ENCODE measurements at places on chromosomes 3 and 15.

- DNase-seq: no peak
These were observed 55.8 kb downstream of the POLR2M start for GRCh38 chr15:57762302-57762701.

- no peak for DNase-seq
These were observed 110.0 kb upstream of the DLG1 start for GRCh38 chr3:197408177-197408957.

DNA sequence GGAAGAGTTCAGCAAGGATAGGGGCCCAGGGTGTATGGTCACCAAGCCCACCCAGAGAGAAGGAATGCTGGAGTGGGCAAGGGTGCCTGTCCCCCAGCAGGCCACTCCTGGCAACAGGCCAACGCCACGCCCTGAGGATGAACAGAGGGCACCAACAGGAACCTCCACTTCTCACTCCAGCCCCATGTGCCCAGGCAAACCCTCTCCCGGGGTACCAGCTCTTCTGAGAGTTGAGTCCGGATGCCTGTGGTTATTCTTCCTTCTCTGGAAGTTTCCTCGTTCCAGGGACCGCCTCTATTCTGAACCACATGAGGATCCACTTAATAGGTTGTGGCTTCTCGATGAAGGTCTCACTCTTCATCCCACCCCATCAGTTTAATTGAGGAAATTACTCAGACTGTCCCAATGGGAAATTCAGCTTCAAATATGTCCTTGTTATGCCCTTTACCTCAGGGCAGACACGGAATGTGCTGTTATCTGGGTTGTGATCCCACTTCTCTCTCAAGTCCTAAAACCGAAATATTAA lies 114.3 kb downstream of the LIPC start:
- DNase-seq: peak; percentile 24

DNA sequence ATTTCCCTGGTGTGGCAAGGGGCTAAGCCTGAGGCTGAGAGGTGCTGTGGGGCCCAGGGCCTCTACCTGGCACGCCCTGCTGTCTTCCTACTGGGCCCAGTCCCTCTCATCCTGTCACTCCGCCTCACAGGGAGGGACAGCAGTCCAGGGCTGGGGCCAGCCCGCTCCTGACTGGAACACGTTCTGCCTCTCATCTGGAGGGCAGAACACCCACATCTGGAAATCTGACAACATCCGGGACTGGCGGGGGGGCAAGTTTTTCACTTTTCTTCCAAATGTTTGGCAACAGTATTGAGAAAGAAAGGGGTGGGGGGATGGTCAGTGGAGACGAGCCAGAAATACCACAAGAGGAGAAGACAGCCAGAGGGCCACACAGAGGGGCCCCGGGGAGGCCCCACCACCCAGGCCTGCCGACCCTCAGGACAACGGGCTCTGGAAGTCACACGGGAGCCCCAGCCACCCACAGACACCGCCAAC lies 1.8 kb upstream of the MYL3 start:
- DNase-seq: no peak

DNA sequence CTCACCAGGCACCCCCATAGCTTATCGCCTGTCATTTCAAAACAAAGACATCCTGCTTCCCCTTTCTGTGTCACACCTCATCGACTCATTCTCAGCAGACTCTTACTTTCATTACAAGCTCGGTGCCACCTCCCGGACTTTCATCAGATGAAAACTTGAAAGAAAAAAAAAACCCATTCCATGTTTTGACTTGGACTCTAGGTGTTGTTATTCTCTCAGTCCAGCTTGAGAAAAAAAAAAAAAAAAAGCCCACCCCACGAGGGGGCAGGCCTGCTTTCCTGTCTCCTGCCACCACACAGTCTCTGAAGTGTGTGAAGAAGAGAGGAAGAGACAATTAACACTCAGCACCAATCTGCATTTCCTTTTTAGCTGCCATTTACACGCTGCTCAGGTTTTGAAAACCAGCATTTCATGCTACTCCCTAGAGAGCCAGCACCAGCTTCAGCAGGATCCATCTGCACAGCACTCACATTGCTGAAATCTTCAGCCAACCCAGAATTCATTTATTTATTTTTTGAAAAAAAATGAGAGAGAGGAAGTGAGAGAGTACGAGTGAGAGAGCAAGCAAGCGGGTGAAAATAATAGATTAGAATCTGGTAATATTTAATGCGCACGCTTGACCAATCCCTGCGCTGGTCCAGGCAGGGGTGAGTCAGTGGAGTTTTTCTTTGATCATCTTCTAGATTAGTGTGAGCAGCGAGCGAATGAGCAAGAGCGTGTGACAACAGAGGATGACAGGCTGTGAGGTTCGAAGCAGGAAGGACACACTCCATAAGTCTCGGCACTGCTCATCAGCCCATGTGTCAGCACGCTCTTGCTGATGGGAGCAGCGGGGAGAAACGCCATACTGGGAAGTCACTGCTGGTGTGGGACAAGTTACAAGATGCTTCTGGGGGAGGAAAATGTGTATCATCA lies 23.5 kb downstream of the ZNF80 start:
- peak; percentile 67 for DNase-seq

DNA sequence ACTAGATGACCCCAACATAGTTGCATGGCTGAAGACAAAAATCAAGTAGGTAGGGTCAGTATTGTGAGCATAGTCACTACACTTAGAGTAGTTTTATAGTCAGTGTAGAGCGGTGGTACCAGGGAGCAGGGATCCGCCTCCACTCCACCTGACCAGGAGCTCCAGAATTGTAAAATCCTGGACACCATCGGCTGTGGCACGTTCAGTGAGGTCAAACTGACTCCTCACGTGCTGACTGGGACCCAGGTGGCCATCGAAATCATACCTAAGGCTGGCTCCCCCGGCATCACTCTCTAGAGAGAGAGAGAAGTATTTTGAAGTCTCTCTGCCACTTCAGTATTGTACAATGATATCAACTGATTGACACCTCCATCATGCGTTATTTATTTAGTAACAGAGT lies 59.7 kb upstream of the TAMM41 start:
- DNase-seq: no peak

- DNase-seq: no peak
These were observed 111.7 kb upstream of the TP63 start for GRCh38 chr3:189519458-189519857.

GRCh38 chr3:27746838-27747237 lies 24.7 kb upstream of the EOMES start:
- DNase-seq: no peak

DNA sequence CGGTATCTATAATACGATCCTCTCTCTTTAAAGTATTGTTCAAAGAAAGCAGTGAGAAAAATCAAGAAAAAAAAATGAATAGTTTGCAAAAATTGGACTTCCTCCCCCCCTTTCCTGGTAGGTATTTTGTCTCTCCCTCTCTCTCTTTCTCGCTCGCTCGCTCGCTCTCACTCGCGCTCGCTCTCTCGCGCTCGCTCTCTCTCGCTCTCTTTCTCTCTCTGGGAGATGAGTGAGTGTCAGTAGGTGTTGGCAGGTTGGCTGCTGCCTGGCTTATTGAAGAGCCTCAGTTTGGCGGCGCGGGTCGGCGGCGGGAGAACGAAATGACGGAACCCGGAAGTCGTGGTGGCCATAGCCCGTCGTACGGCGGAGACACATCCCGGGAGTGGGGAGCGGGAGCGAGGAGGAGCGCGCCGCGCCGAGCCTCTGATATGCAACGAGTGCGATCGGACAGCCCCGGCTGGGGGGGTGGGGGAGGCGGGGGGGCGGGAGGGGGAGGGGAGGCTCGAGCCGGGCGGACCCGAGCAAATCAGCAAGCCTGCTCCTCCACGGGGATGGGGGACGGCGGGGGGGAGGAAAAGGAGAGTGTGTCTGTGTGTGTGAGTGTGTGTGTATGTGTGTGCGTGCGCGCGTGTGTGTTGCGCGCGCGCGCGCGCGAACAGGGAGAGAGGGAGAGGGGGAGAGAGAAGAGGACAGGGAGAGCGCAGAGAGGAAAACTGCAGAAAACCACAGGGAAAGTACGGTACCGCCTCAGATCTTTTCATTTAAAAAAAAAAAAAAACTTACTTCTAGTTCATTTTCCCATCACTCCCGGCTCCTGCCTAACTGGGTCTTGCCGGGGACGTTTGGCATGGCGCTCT lies at the start of gene MEIS2:
TSS of gene MEIS2 (minus strand) at position 441 of the 857 bp plus-strand sequence. CDS start 1,083 bp downstream, outside the sequence.
- peak; percentile 96 for DNase-seq

DNA sequence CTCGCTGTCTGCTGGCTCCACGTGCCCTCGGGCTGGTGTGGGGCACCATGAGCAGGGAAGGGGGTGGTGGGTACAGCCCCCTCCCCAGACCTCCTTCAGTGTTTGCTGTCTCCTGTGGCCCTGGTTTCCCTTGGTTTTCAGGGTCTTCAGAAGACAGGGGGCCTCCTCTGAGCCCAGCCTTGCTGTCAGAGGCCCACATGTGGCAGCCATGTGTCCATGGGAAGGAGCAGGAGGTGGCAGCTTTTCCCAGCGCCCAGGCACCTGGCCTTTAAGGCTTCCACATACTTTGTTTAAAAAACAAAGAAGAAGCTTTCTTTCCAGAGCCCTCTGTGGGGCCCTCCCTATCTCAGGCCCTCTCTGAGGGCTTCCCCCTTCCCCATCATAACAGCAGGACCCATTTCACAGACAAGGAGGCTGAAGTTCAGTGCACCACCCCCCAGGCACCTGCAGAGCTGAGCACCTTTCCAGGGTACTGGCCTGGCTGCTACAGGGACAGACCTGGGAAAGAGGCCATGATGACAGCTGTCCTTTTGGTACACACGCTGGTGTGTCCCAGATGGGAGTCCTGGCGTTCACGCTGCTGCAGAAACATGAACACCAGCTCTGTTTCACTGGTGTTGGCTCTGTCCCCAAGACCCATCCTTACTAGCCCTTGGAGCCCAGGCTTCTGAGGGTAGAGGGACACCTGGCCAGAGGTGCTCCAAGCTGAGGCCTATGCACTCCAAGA lies 73.7 kb downstream of the DNAJB8 start:
- no peak for DNase-seq

DNA sequence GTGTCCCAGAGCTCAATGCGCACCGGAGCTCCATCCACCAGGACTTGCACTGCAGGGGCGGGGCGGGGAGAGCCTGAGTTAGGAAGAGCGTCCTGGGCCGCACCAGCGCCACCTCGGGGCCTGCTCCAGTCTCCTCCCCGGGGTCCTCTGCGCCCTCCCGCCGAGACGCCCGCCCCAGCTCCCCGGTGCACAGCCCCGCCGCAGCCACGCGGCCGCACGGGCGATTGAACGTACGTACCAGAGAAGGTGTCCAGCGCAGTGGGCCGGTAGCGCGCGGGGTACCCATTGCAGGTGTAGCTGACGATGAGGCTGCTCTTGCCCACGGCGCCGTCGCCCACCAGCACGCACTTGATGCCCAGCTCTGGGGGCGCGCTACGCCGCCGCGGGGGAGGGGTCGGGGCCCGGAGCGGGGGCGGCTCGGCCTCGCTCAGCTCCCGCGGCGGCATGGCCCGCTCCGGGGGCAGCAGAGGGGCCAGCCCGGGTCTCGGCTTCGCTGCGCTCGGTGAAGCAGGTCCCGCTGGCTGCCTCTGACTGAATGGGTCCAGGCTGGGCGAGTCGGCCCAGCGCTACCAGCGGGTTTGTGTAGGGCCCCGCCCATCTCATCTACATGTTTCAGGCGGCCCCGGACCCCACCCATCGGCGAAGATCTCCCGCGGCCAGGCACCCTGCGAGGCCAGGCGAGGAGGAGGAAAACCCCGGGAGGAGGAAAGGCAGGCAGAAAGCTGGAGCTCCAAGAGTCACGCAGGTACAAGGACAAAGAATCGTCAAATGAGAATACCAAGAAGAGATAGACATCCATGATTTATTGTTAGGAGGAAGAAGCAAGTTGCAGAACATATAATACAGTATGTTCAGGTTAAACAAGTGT lies at the start of gene RHOV:
TSS of gene RHOV (minus strand) at position 541 of the 868 bp plus-strand sequence. CDS start at position 446, 95 bp downstream.
- DNase-seq: peak; percentile 56

DNA sequence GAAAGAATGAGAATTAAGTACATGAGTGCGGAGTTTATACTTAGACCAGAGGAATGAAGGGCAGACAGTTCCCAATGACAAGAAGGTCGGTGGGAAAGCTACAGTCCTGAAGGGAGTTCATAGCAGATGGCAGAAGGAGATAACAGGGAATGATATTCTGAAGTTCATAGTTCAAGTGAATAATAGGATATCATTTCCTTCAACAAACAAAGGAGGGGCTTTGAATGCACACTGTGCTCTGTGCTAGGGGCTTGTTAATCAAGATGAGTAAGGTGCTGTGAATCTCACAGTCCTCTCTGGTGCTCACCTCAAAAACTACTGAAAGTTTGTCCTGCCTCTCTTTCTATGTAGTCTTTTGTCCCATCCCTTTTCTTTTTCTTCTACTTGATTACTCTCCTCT lies 41.9 kb downstream of the SIDT1 start:
- no peak for DNase-seq

DNA sequence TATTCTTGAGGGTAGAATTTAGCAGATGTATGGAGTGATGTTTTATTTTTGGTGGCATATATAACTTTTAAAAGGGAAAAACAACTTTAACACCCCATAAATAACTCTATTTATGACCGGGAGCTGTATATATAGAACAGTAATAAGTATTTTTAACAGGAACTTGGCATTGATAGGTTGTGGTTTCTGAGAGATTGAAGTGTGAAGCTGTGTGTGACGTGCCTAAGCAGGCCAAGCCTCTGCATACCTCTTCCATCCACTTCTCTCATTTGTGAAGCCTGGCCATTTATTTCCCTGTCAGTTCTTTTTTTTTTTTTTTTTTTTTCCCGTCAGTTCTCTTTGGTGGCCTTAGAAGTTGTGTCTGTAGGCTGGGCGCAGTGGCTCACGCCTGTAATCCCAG lies 23.0 kb downstream of the RBM5 start:
- DNase-seq: no peak

DNA sequence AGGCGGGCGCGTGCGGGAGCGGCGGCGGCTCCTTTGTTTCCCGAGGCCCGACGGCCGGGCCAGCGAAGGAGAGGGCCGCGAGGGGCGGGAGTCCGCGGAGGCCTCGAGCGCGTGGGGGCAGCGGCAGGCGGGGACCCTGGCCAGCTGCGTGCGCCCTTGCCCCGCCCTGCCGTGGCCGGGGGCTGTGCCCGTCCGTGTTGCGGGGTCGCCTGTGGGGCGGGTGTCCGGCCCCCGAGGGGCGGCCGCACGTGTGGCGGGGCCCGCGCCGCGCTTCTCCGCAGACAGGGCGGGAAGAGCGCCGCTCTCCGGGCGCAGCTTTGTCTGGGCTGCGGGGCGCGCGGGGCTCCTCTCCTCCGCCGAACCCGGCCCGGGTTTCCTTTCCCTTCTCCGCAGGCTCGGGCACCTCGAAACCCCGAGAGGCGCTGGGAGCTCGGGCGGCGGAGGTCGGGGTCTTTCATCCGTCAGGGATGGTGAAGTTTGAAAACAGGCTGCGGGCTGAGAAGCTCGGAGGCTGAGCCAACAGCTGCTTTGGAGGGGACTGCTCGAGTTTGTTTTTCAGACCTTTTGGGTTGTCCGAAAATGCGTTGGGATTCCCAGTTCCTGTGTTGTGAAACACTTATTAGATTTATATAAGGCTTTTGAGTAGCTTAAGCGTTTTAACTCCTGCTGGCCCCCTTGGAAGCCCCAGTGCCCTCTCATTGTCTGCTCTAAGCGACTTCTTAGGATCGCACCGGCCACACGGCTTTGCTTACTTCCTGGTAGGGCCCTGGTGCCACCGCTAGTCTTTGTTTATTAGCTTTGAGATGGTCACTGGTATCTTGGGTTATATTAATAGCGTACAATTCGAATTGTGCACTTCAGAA lies 817 bp downstream of the USP3 start:
- peak; percentile 82 for DNase-seq

- peak; percentile 40 for DNase-seq
These were observed 54.9 kb downstream of the DCUN1D1 start for GRCh38 chr3:182925330-182925943.

GRCh38 chr3:141537856-141538255 lies 51.0 kb downstream of the RASA2 start:
- DNase-seq: no peak

GRCh38 chr15:70387081-70387480 lies 289.4 kb upstream of the TLE3 start:
- DNase-seq: no peak

All from mesenchymal stem cell (in vitro differentiated cells and primary cell).